AG08395 (cell line): ENCODE measurements at places on chromosomes 6 and 20.

- DNase-seq = no peak
These were observed 19.5 kb downstream of the LRRN4 start for GRCh38 chr20:6034134-6034969.

DNA sequence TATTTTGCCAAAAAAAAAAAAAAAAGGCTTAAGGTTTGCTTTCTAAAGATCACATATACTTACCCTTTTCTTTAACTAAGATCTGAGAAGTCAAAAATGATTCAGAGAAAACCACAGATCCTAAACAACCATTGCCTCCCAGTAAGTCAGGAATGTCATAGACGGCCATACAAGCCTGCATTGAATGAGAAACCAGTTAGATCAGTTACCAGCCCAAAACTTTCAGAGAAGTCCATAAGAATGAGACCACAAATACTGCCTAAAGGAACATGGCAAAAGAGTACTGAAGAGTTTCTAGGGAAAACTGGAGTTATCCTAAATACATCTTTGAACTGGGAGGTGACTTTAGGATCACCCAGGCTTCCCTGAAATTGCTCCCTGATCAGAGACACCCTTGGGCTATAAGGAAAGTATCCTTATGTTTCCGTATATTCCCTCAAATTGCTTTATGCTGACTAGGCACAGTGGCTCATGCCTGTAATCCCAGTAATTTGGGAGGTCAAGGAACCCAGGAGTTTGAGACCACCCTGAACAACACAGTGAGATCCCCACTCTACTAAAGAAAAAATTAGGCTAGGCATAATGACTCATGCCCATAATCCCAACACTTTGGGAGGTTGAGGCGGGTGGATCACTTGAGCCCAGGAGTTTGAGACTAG, 79.4 kb upstream of the SLC4A11 start:
- no peak for DNase-seq

GRCh38 chr20:43379239-43379917, 78.3 kb upstream of the SRSF6 start:
- peak; percentile 97 for DNase-seq

GRCh38 chr6:4788953-4789584, 12.9 kb downstream of the CDYL start:
- no peak for DNase-seq

DNA sequence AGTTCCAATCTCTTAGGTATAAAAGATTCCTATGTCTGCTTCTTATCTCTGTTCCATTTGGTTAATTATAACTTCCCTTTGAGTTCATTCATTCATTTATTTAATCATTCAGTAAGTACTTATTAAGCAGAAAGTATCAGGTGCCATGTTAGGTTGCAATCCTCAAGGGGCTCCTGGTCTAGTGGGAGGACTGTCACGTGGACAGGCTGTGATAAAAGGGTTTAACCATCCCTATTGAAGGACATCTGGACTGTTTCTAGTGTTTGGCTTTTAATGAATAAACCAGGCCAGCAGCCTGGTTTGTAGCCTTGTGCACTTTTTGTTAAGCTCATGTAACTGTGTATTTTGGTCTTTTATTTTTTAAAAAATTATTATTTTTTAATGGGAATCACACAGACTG, 162.1 kb upstream of the OGFRL1 start:
- no peak for DNase-seq

GRCh38 chr20:24676978-24677370, 207.5 kb downstream of the SYNDIG1 start:
- no peak for DNase-seq

- DNase-seq = peak; percentile 66
These were observed 90.7 kb upstream of the ARID1B start for GRCh38 chr6:156686301-156686994.

DNA sequence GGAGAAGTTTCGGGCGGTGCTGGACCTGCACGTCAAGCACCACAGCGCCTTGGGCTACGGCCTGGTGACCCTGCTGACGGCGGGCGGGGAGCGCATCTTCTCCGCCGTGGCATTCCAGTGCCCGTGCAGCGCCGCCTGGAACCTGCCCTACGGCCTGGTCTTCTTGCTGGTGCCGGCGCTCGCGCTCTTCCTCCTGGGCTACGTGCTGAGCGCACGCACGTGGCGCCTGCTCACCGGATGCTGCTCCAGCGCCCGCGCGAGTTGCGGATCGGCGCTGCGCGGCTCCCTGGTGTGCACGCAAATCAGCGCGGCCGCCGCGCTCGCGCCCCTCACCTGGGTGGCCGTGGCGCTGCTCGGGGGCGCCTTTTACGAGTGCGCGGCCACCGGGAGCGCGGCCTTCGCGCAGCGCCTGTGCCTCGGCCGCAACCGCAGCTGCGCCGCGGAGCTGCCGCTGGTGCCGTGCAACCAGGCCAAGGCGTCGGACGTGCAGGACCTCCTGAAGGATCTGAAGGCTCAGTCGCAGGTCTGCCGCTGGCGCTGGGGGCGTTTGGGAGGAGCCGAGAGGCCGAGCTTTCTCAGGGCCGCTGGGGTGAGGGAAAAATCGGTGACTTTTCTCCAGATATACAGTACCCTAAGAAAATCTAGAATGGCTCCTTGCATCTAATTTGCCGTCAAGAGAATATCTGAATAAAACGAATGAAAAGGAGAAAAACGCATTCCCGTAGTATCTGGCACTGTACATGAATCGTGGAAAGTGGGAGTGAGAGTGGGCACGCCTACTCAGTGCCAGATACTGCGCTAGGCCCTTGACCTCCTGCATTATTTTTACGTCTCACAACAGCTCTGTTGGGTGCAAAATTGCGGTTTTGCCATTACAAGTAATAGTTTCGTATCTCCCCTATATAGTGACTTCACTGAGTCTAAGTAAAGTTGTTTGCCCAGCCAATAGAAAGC, 1.0 kb downstream of the CALHM6 start:
- DNase-seq = peak; percentile 44

- no peak for DNase-seq
These were observed 94.7 kb downstream of the ANKRD6 start for GRCh38 chr6:89527634-89528033.

DNA sequence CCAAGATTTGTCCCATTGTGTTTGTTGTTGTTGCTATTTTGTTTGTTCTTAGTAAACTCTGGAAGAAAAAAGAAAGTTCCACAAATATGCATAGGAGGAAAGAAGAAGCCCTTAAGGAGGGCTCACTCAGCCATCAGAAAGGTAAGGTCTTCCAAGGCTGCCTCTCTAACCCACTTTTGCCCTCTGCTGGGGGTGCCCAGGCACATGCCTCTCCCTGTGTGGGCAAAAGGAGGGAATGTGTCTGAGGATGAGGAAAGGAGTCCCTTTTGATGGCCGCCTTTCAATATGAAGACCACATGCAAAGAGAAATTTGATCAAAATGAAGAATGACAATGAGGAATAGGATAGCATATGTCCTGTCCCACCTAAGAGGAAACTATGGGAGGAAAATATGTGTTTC, 248.2 kb upstream of the POU3F2 start:
- DNase-seq = no peak

- no peak for DNase-seq
These were observed 161.2 kb upstream of the OGFRL1 start for GRCh38 chr6:71127374-71127773.

- no peak for DNase-seq
These were observed 24.1 kb upstream of the BEND6 start for GRCh38 chr6:56930846-56931245.

GRCh38 chr6:36678488-36679042, at the start of gene CDKN1A:
Gene CDKN1A (plus strand): TSS chr6:36678714. CDS start chr6:36684102, 5,388 bp downstream.
- DNase-seq = peak; percentile 93

- no peak for DNase-seq
These were observed 31.9 kb downstream of the TMEM181 start for GRCh38 chr6:158591810-158592209.

DNA sequence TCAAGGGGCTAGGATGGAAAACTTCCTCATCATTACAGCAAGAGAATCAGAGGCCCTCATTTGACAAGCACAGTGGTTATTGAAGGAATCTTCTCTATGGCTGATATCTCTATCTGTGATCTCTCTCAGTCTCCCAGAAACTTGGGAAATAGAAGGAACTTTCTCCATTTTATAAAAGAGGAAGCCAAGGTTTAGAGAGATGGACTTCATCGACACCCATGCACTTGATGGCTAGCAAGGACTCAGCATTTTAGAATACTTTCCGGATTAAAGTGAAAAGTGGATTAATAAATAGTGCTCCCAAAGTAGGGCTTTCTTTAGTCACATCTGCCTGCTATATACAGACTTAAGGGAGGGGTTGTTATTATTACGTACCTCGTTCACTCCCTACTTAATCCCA, 34.2 kb upstream of the TGM3 start:
- no peak for DNase-seq

DNA sequence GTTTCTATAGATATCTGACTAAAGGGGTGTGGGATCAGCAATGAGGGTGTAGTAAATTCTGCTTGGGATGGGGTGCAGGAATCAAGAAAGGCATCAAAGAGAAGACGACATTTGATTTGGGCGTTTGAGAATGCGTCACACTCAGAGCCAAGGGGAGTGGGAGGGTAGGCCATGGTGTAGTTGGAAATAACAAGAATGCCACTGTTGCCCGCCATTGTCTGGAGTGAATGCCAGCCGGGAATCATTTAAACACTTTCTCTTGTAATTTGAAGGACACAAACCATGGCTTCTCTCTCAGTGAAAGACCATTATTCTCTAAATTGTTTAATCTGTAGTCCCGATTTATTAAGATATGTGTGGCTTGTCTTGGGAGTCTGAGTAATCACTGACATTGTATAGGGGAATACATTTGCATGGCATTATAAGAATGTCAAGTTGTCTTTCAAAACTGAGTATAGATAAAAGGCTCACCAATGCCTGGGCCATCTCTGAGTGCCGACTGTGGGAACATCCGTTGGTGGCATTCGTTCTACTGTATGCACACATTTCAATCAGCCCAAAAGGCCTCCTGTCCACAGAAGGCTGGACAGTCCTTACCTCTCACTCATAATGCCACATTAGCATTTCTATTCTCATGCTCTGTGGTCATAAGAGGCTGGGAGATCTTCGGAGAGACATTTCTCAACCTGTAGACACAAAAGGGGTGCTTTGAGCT, 777.8 kb downstream of the KIF16B start:
- no peak for DNase-seq

- DNase-seq = no peak
These were observed 163.8 kb downstream of the HIVEP2 start for GRCh38 chr6:142781129-142781528.

- peak; percentile 41 for DNase-seq
These were observed 8.8 kb downstream of the ASF1A start for GRCh38 chr6:118902726-118903125.
